ENCODE measurements at places on chromosomes 1 and 21.
A peak's percentile ranks its signal among the peaks of the same experiment; 100 is the strongest.

- DNase-seq: no peak
Measured at GRCh38 chr1:78855258-78855657, 151.3 kb downstream of the ADGRL4 start.

- DNase-seq: no peak
Measured at GRCh38 chr1:94335447-94335846, 82.7 kb upstream of the ABCD3 start.

DNA sequence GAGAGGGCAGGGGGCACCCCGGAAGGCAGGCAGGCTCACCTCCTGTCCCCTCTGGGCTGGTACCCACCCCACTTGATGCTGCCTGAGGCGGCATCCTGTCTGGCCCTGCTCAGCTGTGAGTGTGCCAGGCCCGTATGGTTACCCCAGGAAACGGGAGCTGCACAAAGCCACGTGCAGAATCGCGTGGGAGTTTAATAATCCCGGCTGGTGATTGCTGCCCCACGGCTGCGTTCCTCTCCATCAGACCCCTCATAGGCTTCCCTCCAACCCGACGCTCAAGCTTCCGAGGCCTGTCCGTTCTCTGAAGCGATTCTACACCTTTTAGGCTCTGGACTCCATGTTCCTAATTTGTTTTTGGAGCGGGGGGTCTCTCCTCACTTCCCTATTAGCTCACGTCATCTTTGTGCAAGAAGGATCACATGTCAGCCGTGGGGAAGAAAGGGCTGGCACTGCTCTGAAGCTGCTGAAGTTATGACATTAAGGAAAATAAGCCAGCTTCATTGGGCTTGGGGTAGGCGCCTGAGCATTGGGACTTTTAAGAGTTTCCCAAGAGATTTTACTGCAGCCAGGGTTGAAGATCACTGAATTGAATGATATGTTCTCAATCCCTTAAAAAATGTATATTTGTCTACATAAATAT lies 1.1 kb upstream of the B3GALT5 start:
- DNase-seq: no peak

- DNase-seq: no peak
Measured at GRCh38 chr1:181091309-181092040, 3.0 kb downstream of the IER5 start.

DNA sequence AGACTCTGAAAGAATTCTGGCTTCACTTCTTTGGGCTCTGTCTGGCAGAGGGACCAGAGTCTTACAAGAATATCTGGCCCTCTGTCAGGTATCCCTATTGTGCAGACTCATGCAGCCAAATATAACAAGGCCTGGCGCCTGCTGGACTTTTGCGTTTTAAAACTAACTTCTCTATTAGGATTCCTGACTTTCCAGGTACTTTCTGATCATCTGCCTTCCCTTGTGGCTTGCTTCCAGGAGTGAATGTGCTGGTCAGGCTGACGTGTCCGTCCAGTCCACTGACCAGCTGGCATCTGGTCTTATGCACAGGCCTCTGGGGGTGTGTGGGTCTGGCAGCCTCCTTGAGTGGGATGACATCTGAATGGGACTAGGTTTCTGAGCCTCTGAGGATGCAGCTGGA lies 8.6 kb upstream of the RAB29 start:
- DNase-seq: no peak

DNA sequence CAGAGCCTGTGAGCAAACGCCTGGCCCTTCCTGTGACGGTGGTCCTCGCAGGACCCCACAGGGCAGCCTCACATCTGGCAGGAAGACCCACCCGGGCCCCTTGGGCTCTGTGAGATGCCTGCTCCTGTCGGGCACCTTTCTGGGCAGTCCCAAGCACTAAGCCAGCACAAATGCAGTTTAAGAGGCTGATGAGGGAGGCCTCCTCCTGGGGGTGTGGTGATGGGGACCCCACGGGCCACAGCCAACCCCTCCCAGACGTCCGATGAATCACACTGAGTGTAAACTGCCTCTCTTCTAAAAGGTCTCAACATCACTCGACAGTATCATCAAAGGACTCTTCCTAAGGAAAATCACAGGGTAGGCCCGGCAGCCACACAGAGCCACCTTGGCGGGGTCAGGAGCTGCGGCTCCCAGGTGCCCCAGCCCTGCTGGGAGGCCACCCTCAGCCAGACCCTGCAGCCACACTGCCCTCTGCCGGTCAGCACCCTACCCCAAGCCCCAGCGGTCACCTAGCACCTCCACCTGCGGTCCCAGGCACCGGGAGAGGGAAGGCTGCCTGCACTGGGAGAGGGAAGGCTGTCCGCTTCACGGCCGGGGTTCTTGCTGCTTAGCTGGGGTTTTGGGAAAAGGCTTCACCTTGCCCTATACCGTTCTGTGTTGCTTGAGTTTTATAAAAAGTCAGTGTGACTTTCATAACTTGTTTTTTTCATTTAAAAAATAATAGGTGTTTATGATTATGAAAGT lies 3.9 kb upstream of the PRKCZ start:
- DNase-seq: no peak

GRCh38 chr1:93717640-93718039 lies 36.0 kb upstream of the BCAR3 start:
- no peak for DNase-seq

GRCh38 chr1:232329103-232329813 lies 300.7 kb downstream of the SIPA1L2 start:
- no peak for DNase-seq

GRCh38 chr21:35113064-35113463 lies 64.0 kb upstream of the RUNX1 start:
- DNase-seq: no peak

GRCh38 chr1:175839779-175840669 lies 96.6 kb upstream of the TNR start:
- DNase-seq: no peak

- no peak for DNase-seq
Measured at GRCh38 chr1:221040691-221041285, 161.5 kb downstream of the HLX start.

DNA sequence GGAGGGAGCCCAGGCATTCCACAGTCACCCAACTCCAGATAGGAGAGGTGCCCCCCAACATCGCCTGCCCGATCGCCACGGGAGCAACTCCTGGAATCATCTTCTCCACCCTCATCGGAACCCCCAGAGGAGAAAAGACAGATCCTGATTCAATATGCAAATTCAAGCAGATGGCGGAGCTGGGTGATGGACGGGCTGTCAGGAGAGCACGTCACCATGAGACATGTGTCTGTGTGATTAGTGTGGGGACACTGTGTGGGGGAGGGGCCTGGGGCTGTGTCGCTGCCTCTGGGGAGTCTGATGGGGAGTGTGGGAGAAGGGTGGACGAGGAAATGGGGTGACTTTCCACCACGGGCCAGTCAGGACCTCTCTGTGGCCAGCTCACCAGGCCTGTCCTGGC lies 90.2 kb upstream of the CSF3R start:
- DNase-seq: no peak

GRCh38 chr21:38507374-38507942 lies 9.2 kb upstream of the ERG start:
- DNase-seq: no peak

GRCh38 chr1:233523047-233523446 lies 90.9 kb upstream of the KCNK1 start:
- no peak for DNase-seq

DNA sequence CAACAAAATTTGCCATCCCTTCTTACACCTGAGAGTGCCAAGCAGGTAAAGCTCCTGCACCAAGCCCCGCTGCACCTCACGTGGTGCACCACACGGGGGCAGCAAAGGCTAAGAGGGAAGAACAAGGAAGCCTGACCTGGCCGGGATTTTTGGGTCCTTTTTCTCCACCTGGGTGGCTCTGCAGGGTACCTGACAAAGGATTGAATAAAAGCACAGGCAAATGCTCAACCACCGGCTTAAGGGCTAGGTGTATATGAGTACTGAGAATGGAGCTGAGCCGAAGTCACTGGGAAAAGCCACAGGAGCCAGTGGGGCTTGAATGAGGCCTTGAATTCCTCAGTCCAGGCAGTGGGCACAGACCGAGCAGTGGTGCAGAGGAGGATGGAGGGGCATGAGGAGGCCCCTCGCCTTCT lies 36.4 kb downstream of the ZNF697 start:
- peak; percentile 64 for DNase-seq

DNA sequence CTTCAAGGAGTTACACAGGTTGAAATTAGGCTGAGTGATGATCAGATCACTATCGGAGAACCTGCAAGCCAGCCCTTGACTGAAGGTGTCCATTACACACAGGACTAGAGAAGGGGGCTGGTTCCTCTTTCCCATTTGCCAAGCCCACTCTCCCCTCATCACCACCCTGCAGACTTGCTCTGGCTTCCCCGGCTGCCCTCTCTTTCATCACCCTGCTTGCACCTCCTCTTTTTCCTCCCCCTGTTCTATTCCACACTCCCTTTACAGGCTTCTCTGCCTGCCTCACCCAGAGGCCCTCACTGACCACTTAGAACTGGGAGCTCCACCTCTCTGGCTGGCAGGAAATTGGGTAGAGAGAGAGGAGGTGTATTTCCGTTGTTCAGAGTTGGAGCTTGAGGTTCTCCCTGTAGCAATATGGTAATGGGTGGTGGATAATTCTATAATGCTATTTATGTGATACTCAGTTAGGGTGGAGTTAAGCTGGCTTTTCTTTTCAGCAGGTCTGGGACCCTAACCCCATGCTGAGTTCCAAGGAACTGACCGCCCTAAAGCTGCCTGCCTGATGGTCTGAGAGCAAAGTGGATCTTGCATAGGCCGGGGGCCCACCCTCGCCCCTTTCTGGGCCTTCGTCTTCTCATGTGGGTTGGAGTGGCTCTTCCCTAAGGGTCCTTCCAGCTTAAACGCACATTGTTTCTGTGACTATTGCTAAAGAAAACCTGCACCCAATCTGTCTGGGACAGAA lies 111.8 kb upstream of the ADAR start:
- DNase-seq: no peak

- no peak for DNase-seq
Measured at GRCh38 chr1:221089803-221090202, 210.6 kb downstream of the HLX start.

DNA sequence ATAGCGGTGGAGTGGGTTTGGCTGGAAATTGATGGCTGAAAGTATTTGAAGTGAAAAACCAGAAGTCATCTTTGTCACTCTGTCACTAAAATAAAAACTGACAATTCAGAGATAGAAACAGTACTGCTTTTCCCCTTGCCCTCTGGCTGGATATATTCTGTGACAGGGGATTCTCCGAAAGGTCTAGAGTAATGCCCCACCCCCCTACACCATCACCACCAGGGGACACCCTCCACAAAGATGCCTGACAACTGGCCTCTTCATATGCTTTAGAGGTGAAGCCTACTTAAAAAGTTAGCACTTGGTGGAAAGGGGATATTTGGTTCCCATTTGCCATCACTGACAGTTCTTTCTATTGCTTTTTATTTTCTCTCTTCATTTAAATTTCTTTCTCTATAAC lies 73.5 kb downstream of the SGIP1 start:
- DNase-seq: no peak

DNA sequence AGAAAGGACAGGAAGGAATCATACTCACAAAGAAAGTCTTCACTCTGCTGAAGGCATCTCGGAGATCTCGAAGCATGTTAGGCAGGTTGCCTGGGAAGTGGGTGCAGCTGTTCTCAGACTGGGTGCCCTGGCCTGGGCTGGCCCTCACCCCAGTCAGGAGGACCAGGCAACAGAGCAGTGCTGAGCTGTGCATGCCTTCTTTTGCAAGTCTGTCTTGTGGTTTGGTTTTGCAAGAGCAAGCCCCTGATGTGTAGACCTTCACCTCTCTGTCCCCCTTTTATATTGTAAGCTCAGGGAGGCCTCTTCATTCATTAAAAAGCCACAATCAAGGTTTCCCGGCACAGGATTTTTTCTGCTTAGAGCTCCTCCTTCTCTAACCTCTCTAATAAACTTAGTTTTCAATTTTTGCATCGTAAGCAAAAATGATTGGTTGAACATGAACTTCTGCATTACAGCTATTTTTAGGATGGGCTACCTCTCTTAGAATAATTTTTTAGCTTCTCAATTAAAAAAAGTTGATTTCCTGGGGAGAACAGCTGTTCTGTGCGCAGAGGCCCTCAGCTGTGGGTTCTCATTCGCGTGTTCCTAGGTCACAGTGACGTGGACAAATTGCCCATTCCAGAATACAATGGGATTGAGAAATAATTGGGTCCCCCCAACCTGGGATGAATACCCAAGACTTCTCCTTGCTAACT lies at the start of gene IL10:
Gene IL10, minus strand, starts transcription at position 252 of the 695 bp plus-strand sequence. Its CDS starts 59 bp downstream, at position 193.
- no peak for DNase-seq

DNA sequence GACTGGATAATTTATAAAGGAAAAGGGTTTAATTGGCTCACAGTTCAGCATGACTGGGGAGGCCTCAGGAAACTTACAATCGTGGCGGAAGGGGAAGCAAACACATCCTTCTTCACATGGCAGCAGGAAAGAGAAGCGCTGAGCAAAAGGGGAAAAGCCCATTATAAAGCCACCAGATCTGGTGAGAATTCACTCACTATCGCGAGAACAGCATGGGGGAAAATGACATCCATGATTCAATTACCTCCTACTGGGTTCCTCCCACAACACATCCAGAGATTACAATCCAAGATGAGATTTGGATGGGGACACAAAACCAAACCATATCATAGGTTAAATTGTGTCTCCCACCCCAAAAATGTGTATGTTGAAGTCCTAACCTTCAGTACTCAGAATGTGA lies 491.7 kb downstream of the SETD4 start:
- no peak for DNase-seq

- DNase-seq: no peak
Measured at GRCh38 chr1:160797271-160797709, 1.3 kb downstream of the LY9 start.

- DNase-seq: no peak
Measured at GRCh38 chr1:221987860-221988520, 246.1 kb upstream of the DUSP10 start.

GRCh38 chr21:35081861-35082260 lies 32.8 kb upstream of the RUNX1 start:
- DNase-seq: no peak

DNA sequence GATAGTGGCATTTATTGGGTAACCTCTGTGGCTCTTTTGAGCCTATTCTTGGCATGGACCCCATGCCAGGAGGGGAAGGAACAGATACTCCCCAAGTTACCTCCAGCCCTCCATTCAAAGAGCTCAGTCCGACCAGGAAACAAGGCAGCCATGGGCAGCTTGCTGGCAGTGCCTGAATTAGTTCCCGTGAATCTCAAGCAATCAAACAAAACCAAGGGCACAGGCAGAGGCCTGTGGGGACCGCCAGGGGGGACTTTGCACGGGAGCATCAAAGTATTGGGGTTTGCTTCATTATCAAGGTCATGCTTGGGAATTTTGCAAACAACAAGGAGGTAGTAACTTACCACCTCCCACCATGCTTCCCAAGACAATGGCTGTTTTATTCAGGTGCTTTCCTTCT lies 81.2 kb upstream of the IFFO2 start:
- DNase-seq: no peak

DNA sequence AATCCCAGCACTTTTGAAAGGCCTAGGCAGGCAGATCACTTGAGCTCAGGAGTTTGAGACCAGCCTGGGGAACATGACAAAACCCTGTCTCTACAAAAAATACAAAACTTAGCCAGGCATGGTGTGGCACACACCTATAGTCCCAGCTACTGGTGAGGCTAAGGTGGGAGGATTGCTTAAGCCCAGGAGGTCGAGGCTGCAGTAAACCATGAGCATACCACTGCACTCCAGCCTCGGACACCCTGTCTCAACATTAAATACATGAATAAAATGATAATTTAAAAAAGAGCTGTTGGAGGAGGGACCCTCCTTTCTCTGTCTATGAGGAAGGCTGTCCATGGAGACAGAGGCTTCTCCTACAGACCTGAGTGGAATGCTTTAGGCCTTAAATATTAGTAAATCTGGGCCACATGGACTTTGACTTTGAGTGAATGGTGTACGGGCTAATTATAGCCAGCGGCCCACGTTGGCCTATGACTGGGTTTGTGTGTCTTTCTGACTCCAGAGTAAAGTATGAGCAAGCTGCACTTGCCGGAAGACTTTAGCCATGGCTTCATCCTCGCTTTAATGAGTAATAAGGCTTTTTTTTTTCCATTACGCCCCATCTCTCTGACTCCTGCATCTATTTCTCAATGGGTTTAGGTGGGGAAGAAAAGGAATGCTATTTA lies 21.3 kb downstream of the RAB3B start:
- DNase-seq: no peak

All from NCI-H1092 (cell line).